ENCODE measurements at places on chromosomes 1 and 21.

DNA sequence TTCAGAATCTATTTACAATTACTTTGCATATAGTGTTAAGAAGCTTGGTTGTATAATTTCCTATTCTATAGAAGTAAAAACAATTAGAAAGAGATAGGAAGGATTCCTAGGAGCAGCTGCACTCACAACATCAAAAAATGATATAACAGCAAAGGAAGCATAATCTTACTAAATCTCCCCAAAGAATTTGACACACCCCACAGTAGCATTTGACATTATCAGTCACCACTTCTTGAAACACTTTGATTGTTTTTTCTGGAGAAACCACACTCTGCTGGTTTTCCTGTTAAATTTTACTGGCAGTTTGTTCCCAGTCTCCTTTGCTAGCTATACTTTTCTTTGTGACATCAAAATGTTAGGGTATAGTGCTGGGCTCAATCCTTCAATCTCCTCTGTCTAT lies 100.8 kb upstream of the KIAA1614 start:
- DNase-seq: no peak

GRCh38 chr1:8989821-8990220 lies 36.4 kb downstream of the SLC2A7 start:
- DNase-seq: no peak

GRCh38 chr21:32476661-32477423 lies 64.3 kb downstream of the EVA1C start:
- DNase-seq: no peak

DNA sequence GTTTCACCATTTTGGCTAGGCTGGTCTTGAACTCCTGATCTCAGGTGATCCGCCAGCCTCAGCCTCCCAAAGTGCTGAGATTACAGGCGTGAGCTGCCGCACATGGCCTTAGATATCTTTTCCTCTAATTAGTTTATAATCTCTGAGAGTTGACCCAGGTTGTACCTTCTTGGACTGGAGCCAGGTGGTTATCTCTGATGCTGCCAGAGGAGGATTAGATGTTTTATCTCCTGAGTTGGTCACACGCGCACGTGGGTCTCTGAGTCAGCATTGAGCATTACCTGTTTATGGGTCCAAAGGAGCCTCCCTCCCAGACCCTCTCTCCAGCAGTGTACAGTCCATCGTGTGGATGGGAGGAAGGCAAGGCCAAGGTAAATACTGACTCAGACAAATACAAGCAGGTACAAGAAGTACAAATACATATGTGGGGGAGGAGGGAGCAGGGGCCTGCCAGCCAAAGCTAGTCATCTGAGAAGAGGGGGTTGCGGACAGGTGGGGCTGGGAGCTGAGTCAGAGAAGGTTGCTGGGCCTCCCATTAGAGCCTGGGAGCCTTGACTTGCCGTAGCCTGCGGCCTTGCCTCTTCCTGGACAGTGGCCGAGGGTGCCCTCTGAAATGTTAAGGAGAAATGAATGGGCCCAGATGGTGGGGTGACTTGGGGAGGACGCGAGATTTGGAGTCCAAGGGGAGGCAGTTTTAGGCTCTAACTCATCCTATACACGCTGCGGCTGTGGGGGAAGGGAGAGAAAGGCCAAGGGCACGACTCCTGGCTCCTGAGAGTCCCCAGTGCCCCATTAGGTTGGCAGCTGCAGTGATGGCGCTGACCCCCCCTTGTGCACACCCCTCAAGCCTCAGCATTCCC lies 13.1 kb downstream of the IL6R start:
- peak; percentile 62 for DNase-seq

DNA sequence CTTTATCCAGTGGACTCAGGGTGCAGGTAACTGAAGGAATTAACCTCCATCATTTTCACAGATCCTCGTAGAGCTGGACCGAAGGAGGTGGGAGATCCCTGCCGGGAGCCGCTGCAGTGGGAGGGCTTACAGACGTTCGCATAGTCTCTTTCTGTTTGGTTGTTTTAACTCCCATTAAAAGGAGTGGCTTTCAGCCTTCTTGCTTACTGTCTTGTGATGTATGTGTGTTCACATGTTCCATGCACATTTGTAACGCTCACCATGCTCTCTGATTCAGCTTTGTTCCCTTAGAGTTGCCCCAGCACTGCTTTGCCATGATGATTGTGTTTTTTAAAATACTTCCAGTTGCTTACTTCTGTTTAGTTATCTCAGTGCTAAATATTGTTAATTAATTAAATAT lies 85.8 kb downstream of the ADARB1 start:
- DNase-seq: no peak

- no peak for DNase-seq
These were observed 24.5 kb upstream of the COQ8A start for GRCh38 chr1:226915672-226915995.

GRCh38 chr21:14215971-14216641 lies at the start of gene RBM11:
Gene RBM11, plus strand, starts transcription at chr21:14216157. Its CDS starts 30 bp downstream, at chr21:14216187.
- DNase-seq: peak; percentile 37

DNA sequence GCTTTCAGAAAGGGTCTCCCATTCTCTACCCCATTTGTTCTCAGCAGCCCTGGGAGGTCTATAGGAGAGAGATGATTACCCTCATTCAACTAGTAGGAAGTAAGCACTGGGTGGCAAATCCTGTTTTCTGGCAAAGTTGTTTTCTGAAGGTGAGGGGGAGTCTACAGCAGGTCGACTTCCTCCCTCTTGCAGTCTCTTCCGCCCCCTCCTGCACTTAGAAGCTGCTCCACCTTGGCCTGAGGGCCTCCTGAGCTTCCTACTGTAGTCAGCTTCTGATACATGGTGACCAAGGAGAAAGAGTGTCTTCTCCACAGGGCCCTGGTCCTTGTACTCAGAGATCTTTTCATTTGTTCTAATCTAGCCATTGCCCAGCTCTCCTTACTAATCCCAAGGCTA lies 93.1 kb downstream of the RGL1 start:
- DNase-seq: no peak

DNA sequence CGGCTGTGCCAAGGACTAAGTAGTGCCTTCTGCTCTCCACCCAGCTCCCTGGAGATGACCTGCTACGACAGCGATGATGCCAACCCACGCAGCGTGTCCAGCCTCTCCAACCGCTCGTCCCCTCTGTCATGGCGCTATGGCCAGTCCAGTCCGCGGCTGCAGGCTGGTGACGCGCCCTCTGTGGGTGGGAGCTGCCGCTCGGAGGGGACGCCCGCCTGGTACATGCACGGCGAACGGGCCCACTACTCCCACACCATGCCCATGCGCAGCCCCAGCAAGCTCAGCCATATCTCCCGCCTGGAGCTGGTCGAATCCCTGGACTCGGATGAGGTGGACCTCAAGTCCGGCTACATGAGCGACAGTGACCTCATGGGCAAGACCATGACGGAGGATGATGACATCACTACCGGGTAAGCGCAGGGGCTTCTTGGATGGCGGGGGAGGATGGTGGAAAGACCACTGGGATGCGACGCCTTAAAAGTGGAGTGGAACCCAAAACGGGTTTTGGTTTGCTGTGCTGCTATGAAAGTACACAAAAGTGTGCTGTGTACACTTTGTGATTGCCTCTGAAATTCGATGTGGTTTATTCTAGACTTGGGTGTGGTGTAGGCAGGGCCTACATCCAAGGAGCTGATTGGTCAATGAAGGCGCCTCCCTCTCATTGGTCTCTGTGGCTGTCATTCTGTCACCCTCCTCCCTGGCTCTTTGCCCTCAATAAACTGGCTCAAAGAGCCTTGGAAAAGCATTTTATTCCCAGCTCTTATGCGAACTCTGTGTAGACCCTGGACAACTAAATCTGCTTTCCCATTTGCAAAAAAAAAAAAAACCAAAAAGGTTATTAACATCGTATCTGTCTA lies 110.4 kb upstream of the IPO9 start:
- DNase-seq: no peak

DNA sequence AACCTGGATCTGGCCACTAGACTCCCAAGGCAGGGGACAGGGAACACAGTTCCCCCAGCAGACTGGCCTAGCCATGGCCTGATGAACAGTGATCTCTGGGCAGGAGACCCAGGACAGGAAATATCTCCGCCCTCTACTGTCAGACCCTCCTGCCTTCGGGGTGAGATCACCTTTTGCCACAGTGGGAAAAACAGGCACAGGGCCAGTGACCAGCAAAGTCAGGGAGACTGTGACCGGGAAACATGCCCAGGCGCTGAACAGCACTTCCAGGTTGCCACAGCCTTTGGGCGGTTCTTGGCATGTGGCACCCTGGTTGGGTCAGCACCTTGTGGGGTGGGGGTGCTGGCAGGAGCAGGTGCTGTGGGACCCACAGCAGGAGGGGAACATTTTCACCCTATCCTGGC lies 8.9 kb upstream of the ZNF669 start:
- no peak for DNase-seq

GRCh38 chr1:52659356-52659755 lies 26.4 kb downstream of the SHISAL2A start:
- DNase-seq: no peak

DNA sequence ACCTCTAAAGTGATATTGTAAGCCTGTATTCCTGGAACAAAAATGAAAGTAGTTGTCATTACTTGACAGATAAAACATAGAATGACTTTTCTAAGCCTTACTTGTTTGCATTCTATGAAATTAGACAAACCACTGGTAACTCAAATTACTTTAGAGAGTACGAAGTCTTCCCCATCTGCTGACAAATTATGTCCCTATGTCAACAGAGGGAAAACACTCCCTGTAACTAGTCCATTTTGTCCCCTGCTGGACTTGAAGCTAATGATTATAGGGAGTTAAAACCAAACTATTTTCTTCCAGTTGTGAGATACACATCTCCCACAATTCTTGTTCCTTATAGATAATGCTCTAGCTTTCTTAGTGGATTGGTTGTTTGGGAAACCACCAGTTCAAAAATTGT lies 39.6 kb downstream of the GREM2 start:
- DNase-seq: no peak

GRCh38 chr1:118338936-118339335 lies 153.9 kb upstream of the SPAG17 start:
- no peak for DNase-seq

GRCh38 chr1:46317323-46317722 lies 13.8 kb downstream of the UQCRH start:
- DNase-seq: no peak

- DNase-seq: no peak
These were observed 165.3 kb downstream of the GALNT2 start for GRCh38 chr1:230232371-230232771.

DNA sequence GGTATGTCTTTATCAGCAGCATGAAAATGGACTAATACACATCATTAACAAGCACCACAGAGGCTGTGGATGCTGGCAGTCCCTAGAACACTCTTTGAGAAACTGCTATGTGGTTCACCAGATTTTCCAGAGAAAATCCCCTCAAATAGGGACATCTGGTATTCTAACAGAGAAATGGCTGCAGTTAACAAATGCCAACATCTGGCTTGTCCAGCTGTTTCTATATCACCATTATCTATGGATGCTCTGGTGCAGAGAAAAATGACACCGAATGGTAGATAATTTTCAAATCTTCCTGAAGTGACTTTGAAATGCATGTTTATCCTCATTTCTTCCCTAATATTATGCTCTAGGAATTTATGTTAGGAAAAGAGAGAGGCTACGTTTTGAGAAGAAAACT lies 403.5 kb upstream of the PROX1 start:
- no peak for DNase-seq

DNA sequence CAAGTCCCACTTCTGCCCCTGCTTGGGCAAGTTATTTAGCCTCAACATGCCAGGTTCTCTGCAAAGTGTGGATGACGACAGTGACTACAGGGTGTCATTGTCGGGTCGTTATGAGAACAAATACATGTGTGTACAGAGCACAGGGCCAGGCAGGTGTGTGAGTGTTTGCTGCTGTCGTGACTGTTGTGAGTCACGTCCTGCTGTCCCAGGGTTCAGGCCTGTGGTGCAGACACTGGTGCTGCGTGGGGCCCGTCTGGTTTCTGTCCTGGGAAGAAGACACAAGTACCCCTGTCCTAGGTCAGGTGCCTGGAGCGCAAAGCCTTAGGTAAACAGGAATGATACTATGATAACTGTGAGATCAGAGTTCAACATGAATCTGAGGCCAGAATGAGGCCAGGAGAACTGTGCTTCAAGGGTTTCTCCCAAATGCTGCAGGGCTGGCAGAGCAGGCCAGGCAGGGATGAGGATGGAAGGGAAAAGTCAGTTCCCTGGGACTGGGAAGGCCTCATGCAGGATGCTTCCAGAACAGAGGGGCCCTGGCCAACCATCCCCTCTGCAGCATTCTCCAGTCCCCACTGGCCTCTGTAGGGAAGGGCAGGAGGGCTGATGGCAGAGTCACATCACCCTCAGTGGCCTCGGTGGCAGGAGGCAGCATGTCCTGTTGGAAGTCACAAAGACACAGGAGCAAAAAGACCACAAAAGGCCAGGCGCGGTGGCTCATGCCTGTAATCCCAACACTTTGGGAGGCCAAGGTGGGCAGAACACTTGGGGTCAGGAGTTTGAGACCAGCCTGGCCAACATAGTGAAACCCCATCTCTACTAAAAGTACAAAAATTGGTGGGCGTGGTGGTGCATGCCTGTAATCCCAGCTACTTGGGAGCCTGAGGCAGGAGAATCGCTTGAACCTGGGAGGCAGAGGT lies 15.7 kb downstream of the GPR157 start:
- DNase-seq: no peak

- no peak for DNase-seq
These were observed 156.0 kb downstream of the TGFB2 start for GRCh38 chr1:218501161-218501560.

DNA sequence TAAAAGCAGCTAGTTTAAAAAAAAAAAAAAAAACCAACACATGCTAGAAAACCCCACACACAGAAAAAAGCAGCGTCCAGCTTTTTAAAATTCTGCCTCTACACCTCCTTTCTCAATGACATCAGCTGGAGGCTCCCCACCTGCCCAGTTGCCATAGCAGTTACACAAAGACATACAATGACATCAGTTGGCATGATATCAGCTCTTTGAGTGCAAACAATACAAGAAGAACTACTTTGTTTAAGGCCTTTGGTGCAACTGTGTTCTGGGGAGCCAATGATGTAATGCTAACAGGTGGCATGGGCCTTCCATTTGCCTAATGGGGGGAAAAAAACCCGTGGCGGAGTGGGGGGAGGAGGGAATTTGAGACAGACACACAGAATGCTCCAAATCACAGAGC lies 32.9 kb downstream of the DUSP10 start:
- no peak for DNase-seq

DNA sequence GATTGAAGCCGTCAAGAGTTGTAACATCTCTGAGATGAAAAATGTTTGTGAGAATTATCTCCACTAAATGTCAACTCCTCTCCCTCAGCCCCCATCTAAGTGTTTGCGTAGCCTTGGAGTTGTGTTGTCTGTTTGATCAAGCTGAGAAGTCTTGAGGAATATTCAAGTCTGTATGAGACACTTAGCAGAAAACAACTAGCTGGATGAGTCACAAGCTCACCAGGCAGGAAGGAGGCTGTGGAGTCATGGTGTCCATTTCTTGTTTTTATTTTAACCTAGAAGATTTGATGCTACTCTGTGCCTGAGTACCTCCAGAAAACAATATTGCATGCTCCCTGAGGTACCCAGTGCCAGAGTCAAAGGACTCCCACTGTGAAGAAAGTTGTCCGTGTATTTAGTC lies 211.6 kb upstream of the PLXNA2 start:
- DNase-seq: no peak

GRCh38 chr1:226551299-226551698 lies 2.7 kb downstream of the STUM start:
- DNase-seq: no peak

GRCh38 chr21:10464975-10465374 lies 56.4 kb upstream of the TPTE start:
- no peak for DNase-seq

- no peak for DNase-seq
These were observed 16.3 kb downstream of the TGFB2 start for GRCh38 chr1:218361298-218362065.
